AG09309 (cell line): ENCODE measurements at places on chromosomes 7 and 10.

- no peak for DNase-seq
These were observed 1.1 kb downstream of the MARVELD1 start for GRCh38 chr10:97714401-97715258.

DNA sequence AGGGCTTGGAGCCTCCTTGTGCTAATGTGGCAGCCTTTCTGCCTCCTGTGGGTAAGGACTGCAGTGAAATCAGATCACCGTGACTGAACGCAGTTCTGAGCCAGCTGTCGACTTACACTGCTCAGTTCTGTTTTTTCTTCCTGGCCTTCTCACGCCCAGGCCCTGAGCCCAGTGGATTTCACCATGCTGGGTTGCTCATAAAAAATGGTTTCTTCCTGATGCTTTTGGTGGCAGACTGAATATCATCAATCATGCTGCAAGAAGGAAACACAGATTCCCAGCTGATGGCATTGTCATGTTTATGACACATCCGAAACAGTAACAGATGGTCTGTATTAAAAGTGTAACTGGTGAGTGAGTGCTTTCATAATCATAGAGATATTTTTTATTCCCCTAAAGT is 389.6 kb downstream of the GALNT17 start:
- DNase-seq: no peak

DNA sequence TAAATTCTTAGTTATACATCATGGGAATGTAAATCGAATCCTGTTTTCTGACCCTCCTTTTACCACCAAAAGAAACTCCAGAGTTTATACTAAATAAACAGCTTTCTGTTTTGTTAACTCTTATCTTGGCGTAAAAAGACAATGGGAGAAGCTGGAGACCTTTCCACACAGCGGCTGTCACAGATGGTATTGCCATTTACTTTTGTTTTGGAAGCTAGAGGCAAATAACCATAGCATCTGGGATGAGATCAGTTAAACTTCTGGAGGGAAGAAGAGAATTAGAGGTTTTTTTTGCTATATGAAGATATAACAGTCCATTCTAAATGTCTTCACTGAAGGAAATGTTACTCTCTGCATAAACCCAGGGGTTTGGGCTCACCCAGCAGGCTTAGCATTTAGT is 258.9 kb downstream of the REEP3 start:
- no peak for DNase-seq

DNA sequence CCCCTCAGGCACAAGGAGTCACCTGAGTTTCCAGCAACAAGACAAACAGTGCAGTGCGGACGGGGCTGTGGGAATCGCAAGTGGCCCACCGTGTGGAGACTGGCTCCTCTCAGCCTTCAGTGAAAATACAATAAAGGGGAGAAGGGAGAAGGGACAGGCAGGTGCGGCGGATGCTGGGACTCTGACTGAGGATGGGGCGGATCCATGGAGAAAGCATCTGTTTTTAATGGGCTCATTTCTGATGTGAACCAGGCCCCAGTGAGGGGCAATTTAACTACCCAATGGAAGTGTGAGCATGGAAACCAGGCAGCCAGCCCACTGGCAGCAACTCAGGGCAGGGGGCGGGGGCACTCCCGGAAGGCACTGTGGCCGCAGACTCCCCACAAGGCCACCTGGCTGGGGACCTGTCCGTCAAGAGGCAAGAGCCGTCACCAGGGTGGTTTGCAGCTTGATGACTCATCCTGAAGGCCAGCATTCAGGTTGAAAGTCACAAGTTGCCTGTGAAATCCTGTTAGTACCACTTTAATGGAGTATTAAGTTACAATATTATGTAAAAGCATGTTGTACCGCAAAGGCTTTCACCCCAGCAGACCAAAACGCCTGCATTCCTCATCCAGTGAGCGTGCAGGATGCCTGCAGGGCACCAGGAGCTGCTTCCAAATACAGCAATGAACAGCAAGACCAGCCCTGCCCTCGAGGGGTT is 476.4 kb downstream of the PTPRN2 start:
- no peak for DNase-seq

DNA sequence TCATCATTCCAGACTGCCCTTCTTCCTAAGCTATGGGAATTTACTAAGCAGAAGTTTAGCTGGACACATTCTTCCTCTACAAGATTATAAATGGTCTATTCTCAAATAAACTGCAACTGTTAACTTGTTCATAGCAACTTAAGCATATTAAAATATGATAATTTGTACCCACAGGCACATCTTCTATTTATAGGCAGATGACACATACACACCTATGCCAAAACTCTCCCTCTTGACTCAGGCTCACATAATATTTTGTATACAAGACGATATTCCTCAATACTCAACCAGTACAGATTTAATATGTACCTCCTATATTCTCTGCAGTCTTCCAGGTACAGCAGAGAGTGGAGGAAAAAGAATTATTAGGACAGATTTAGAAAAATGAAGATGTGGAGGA is 232.7 kb upstream of the KIAA1217 start:
- no peak for DNase-seq

DNA sequence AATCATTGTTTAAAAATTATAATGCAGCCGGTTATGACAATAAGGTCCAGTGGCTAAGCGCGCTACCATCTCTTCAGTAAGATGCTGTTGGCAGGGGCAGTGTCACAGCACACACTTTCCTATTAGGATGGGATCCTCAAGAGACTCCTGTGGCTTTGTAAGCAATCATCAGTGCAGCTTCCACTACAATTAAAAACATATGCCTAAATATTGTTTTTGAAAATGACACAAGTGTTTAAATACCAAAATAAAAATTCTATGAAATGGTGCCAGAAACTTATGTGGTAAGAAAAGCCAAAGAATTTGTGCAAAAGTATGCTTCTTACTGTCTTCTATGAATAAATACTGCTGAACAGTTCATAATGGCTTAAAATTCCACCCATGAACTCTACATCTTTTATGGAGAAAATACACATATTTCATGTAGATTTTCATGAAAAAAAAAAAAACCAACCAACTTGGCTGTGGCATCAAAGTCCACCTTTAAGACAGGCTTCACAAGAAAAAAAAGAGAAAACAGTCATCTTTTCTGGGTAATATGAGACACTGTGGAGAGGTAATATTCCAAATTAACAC is 132.8 kb downstream of the SEMA3C start:
- DNase-seq: peak; percentile 64

DNA sequence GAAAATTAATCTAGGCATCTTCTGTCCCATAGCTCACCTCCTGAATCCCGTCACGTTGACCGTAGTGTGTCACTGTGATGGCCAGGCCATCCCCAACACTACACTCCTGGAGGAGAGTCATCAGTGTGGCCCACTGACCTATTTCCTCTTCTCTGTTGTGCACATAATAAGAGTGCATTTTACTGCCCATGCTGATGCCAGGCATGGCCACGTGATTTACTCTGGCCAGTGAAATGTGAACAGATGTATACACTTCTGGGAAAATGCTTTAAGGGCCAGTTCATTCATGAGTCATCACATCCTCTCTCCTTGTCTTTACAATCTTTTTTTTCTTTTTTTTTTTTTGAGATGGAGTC is 101.9 kb upstream of the PIP4K2A start:
- peak; percentile 80 for DNase-seq

DNA sequence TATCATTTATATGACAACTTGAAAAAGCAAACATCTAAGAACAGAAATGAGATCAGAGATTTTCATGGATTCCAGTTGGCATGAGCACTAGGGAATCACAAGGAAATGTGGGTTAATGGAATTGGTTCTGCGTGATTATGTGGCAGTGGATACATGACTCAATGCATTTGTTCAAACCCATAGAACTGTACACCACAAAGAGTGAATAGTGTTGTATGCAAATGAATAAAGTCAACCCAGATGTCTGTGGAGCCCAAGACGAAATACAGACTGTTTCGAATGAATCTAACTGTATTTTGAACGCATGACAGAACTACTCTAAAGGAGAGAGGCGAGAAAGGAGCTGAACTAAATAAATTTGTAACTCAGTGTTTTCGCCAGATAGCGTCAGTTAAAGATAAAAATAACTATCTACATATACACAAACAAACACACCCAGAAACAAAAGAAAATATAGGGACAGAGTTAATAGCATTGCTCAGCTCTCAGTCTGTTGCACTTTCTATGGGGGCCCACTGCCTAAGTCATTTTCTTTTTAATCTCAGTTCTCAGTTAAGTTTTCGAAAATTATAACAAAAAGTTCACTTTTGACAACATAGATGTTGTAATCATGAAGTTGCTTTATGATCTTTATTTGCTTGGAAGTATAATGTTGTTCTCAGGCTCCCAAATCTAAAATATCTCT is 636.7 kb upstream of the SEMA3D start:
- peak; percentile 1 for DNase-seq

DNA sequence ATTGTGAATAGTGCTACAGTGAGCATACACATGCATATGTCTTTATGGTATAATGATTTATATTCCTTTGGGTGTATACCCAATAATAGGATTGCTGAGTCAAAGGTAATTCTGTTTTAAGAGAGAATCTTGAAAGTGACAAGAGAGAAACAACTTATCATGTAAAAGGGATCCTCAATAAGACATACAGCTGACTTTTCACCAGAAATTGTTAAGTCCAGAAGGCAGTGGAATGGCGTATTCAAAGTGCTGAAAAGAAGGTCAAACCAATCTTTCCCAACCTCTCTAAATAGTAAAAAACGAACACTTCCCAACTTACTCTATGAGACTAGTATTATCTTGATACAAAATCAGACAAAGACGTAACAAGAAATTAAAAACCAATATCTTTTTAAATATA is 59.8 kb downstream of the LHFPL3 start:
- no peak for DNase-seq

- DNase-seq: no peak
These were observed 205.3 kb upstream of the HDAC9 start for GRCh38 chr7:18290223-18290622.

DNA sequence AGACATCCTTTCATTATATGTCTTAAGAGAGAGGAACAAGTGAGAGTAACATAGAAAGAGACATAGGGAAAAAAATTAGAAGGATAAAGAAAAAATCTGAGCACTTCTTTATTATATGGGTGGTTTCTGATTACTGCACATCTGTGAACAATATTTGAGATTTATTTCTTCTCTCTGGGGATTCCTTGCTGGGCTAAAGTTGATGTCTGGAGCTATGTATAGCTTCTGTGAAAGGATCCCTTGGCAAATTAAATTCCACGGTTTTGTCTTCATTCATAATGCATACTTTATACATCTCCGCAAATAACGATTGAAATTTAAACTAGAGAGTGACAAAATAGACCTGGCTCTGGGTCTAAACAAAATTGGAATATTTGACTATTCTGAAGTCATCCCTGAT is 232.2 kb upstream of the CTBP2 start:
- no peak for DNase-seq

- DNase-seq: no peak
These were observed 627.4 kb upstream of the PFKP start for GRCh38 chr10:2439983-2440382.

DNA sequence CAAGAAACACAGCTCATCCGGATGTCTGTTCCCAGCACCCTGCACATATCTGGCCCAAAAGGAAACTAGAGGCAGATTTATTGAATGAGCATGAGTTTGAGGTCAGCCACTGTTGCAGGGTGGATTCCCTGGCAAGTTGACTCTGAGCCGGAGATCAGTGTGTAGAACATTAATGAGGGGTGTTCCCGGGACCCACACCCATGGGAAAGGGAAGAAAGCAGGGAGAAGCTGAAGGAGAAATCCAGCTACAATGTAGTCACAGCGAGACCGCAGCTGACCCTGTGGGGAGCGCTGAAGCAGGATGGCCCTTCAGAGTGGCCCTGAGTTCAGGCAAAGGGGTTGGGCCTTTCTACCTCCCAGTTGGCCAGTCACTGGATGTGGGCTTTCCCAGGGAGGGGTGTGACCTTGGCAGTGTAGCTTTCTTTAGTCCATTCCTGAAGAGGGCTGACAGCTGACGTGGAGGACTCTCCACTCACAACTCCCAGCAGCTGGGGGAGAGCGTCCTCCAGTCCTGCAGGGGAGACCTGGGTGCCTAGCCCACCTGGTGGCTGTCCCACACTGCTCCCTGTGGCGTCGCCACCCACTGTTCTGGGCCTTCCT is 324.2 kb upstream of the ZMIZ1 start:
- DNase-seq: no peak

DNA sequence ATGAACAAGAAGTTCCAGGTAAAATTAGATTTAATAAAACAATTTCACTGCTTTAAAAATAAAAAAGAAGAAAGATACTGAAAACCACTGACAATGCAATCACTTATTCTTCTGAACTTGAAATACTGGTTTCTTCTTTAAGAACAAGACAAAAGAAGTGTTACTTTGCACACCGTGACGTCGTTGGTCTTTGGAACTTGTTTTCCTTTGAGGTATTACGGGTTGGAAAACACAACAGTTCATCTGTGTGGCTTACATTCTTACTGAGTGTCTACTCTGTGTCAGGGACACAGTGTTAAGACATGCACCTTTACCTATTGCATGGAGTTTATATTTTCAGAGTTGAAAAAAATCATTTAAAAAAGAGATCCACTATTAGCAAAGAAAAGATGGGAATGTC is 41.3 kb upstream of the UCN3 start:
- DNase-seq: no peak

- DNase-seq: no peak
These were observed 120.6 kb downstream of the CLEC2L start for GRCh38 chr7:139643951-139644585.

DNA sequence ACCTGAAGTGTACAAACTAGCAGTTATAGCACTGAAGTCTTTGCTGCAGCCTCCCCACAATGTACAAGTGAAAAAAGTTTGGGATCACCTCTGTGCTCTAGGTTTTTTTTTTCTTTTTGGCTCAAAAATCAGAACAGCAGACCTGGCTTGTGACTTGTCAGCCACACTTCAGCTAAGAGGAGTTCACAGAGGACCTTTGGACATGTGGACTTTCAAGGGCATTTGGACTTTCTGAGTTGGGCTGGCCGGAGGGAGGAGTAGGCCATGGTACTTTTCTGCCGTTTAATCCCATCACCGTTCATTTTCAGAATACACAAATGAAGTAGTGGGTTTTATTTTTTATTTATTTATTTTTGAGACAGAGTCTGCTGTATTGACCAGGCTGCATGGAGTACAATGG is 21.9 kb upstream of the ACSL5 start:
- DNase-seq: no peak
